HFFc6 (cell line): ENCODE measurements at places on chromosomes 1 and 21.

GRCh38 chr1:27891196-27891889, 19.0 kb downstream of the THEMIS2 start:
- DNase-seq: no peak

GRCh38 chr1:62725255-62725654, 37.1 kb upstream of the DOCK7 start:
- DNase-seq: peak; percentile 67

- DNase-seq: no peak
These were observed 32.7 kb downstream of the OR13G1 start for GRCh38 chr1:247646867-247647266.

- DNase-seq: peak; percentile 28
These were observed 1.1 kb upstream of the YBX1 start for GRCh38 chr1:42680921-42681683.

- DNase-seq: no peak
These were observed 43.3 kb upstream of the FCRL4 start for GRCh38 chr1:157641177-157641576.

DNA sequence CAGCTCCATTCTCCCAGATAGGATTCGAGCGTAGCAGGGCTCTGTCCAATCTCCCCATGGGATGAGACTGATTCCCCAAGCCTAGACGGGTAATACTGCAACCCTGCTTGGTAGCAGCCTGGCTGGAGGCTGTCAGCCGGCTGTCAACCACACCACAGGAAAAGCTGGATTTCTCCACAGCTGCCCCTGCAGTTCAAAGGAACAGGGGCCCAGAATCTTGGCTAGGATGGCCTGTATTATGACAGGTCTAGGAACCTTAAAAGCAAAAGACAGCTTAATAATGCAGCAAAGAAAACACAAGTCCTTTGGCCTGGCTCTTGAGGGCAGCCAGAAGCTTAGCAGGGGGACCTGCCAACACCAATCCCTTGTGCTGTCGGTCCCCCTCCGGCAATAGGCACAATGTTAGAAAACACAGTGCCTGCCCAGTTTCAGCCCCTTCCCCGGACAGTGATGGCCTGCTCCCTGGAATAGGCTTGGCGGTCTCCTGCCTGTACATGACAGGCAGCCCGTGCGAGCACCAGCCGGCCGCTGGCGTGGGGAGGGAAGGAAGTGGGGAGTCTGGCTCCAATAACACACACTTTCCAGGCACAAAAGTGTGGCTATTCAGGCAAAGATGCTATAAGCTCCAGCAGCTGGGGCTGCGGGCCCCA, 90.5 kb downstream of the TRABD2B start:
- no peak for DNase-seq

- DNase-seq: peak; percentile 34
These were observed 47.0 kb downstream of the F5 start for GRCh38 chr1:169538998-169539871.

DNA sequence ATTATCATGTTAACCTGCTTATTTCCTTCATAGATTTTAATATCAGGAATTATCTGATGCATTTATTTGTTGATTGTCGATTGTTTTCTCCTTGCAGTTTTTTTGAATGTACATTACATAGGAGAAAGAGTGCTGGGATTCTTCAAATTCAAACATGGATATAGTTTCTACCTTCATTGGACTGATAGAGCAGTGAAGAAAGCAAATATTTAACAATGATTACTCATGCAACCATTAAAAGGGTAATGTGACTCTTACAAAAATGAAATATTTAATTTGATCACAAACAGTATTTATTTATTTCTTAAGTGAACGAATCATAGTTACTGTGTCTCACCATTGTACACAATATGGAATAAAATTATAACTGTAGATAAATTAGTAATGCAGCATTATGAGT, 350.9 kb downstream of the BRINP3 start:
- no peak for DNase-seq

- no peak for DNase-seq
These were observed 57.3 kb upstream of the SSBP3 start for GRCh38 chr1:54463259-54464030.

DNA sequence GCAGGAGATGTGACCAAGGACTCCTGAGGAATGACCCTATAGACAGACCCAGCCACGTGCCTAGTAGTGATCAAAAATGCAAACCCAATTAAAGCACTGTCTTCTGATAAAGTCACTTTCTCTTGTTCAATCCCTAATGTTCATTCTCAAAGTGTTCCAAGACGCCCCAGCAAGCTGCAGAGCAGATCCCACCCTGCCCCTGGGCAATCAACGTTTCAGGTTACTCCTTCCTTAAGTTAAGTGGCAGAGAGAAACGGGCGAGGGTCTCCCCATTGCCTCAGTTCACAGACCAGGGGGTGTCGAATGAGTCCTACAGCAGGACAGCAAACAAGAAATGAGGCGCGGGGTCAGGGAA, 699 bp upstream of the RGS2 start:
- DNase-seq: no peak

GRCh38 chr1:24179251-24179840, 7.7 kb downstream of the IFNLR1 start:
- no peak for DNase-seq

DNA sequence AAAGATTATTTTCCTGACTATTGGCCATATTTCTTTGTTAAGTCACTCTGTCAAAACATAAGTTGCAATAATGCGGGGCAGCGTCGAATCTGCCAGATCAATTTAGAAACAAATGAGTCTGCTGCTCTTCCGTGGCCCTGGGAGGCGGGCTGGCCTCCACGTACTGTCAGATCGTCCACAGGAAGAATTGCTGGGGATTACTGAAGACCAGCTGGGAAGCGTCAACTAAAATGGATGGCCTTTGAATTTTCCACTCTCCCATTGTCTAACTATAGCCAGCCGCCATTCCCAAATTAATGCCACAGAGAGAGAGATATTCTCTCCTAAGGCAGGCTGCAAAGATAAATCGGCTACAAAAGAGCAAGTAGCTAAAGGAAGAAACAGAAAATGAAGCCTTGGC, 560.2 kb downstream of the SMYD3 start:
- no peak for DNase-seq

GRCh38 chr1:232049335-232049734, 422.7 kb downstream of the DISC1 start:
- DNase-seq: no peak

GRCh38 chr1:2126331-2127186, 68.0 kb downstream of the FAAP20 start:
- no peak for DNase-seq

DNA sequence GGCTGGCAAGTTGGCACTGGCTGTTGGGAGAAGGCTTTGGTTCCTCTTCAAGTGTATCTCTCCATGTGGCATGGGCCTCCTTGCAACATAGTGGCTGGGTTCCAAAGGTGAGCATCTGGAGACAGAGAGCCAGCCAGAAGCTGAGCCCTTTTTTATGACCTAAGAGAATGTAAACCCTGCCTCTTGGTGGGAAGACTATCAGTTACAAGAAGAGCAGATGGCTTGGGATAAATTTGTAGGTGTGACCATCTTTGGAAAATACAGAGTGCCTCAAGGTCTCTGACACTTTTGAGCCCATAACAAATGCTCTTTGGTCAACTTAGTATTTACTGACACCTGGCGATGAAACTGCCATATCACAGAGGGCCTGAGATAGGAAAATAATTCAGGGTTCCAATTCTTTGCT, 31.4 kb upstream of the PRELP start:
- DNase-seq: no peak

DNA sequence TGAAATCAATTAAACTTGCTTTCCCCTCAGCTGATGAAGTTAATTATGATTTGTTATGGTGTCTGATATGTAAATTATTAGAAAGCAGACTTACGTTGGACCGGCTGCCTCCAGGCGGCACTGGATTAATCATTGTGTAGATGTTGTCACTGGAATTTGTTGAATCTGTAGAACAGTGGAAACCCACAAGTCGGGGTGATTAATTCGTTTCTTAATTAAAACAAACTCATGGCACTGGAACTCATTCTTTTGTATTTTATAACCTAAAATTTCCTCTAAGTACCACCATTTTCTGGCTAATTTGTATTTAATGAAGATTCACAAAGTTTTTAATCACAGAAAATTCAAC, 39.0 kb downstream of the MRPL37 start:
- no peak for DNase-seq

DNA sequence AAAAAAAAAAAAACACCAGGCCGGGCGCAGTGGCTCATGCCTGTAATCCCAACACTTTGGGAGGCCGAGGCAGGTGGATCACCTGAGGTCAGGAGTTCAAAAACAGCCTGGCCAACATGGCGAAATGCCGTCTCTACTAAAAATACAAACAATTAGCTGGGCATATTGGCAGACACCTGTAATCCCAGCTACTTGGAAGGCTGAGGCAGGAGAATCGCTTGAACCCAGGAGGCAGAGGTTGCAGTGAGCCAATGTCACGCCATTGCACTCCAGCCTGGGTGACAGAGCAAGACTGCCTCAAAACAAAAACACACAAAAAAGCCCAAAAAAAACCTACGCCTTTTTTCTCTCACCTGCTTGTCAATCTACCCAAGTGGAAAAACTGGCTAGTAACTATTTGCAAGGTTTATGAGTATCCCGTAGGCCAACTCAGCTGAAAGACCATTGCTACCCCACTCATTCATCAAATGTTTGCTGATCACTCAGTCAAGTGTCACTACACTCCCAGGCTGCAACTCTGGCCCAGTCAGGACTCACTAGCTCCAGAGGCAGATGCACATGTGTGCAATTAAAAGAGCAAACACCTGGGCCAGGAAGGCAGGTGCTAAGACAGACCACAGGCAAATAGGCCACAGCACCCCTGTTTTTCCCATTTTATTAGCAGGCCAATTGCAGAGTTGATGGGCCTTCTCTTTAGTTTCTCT, 2.0 kb downstream of the CSRP1 start:
- no peak for DNase-seq

- peak; percentile 36 for DNase-seq
These were observed 8.4 kb downstream of the RPS6KA1 start for GRCh38 chr1:26537951-26538352.

DNA sequence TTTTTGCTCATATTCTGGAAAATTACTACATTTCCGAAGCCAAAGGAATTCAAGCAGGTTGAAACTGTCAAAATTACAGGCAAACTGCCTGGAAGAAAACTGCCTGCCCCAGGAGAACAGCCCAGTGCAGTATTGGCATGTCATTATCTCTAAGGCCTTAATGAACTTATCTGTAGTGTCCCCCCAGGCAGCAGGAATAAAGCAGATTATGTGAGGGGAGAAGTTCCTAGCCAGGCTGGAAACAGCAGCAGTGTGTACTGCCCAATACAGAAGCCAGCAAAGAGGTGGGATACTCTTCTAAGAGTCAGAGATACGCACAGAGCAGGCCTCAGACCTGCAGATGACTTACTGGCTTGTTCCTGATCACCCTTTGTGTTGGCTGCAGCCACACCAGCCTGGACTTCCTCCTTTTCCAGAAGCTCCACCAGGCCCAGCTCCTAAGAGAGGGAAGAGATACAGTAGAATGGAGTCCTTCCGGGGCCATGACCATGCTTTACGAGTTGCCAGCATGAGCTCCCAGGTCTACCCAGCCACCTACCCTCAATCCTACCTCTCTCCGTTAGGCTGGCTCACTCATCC, 11.7 kb downstream of the IQGAP3 start:
- no peak for DNase-seq

DNA sequence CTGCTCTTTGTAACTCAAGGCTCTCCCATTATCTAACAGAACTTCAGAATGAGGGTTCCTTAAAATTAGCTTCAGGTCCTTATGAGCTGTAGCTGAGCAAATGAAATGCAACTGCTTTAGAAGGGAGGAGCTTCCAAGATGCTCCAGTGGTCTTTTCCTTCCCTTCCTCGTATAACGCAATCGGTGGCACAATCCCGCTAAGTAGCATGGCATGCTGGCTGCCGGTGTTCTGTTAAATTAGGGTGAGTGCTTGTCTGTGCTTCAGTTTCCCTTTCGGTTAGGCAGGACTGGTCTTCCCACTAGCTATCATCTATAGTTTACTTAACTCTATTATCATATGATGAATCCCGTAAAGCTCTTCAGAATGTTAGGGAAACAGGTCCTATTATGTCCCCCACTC, 917 bp downstream of the KIAA0040 start:
- no peak for DNase-seq

- no peak for DNase-seq
These were observed 356.3 kb downstream of the PLPP3 start for GRCh38 chr1:56222914-56223540.

DNA sequence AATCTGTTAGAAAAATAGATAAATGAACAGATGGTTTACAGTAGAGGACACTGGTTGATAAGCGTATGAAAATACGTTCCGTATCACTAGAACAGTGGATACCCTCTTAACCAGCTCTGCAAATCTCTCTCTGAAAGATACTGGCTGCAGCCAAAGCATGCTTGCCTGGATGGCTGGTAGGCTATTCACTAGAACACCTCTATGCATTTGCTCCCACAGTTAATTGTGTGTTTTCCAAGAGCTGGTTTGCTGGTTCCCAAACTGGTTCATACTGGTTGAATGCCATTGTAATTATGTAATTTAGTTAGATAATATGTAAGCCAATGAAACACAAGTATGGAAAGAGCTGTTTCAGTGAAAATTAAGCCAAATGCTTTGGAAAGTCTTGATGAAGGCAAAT, 126.6 kb downstream of the C1orf21 start:
- no peak for DNase-seq

DNA sequence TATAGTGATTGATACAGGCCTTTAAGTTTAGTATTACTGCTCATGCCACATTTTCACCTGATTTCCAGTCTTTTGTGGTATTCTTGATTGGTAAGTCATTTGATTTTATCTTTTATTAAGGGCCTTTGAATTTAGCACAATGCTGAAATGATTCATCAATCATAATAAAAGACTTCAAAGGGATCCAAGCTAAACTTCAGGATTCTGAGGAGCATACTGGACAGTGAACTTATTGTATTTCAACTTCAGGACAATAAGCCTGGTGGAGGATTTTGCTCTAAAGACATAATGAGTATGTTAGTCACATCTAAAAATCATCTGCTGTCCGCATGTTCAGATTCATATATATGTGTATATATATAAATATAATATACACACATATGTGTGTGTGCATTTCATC, 233.3 kb downstream of the SETD4 start:
- no peak for DNase-seq

DNA sequence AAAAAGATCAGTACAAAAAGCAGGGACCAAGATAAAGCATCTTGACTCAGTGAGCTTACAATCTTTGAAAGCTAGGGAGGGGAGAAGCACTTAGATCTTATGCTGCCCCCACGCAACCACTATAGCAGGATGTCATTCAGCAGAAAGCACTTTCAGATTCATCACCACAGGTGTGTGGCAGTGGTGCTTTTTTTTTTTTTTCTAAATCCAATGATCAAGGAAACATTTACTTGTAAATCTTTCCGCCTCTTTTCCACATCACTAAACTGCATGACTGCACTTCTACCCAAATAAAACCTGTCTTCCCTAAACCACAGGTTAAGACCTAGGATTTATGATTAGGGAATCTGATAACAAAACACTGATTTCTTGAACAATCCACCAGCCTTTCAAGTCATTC, 154.8 kb downstream of the SLC45A1 start:
- DNase-seq: no peak

GRCh38 chr1:19728413-19729145, 63.9 kb downstream of the HTR6 start:
- no peak for DNase-seq
